T-helper 9 cell (primary cell): ENCODE measurements at places on chromosomes 3 and 15.

GRCh38 chr3:183106635-183107034 is 7.3 kb upstream of the MCCC1 start:
- no peak for DNase-seq

GRCh38 chr3:13951184-13951583 is 71.3 kb upstream of the WNT7A start:
- DNase-seq: no peak

- DNase-seq: no peak
Observed at GRCh38 chr3:172550347-172550943, 27.2 kb upstream of the TNFSF10 start.

- no peak for DNase-seq
Observed at GRCh38 chr15:101477851-101478362, 11.6 kb downstream of the PCSK6 start.

DNA sequence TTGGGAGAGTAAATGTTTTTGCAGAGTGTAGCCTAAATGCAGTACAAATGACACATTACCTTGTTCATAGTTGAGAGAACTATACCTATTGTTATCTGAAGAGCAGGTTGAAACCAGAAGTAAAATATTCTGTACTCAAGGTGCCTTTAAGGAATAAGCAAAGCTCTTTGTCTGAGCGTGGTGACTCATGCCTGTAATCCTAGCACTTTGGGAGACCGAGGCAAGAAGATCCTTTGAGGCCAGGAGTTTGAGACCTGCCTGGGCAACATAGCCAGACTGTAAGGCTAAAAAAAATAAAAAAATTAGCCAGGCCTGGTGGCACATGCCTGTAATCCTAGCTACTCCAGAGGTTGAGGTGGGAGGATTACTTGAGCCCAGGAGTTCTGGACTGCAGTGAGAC is 2.2 kb upstream of the RNF13 start:
- DNase-seq: no peak

DNA sequence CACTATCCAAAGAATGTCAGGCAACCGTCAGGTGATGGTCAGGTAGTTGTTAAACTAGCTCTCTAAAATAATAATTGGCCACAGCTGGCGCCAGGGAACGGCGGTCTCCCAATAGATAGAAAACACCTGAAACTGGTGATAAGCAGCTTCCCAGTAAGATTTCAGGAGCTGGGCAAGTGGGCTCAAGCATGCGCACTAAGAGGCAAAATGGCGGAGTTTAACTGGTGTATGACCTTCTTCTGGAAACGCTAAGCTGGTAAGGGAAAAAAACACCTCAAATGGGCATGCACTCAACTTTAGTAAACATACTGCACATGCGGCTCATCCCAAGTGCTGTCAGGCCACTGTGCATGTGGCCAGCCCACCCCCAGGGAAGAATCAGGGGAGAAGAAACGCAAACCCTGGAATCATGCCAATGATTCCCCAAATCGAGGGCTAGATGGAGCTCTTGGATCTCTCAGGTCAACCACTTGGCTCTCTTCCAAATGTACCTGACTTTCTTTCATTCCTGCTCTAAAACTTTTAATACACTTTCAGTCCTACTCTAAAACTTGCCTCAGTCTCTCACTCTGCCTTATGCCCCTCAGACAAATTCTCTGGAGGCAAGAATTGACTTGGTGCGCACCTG is 195.0 kb downstream of the ZNF621 start:
- no peak for DNase-seq

GRCh38 chr3:159971311-159971710 is 17.3 kb upstream of the IL12A start:
- no peak for DNase-seq

- no peak for DNase-seq
Observed at GRCh38 chr3:71166339-71167240, 416.9 kb downstream of the FOXP1 start.

- no peak for DNase-seq
Observed at GRCh38 chr3:30943206-30943605, 48.7 kb upstream of the GADL1 start.

- no peak for DNase-seq
Observed at GRCh38 chr15:99850517-99850916, 117.3 kb upstream of the LYSMD4 start.

GRCh38 chr3:12750223-12750622 is 8.8 kb downstream of the TMEM40 start:
- DNase-seq: no peak

DNA sequence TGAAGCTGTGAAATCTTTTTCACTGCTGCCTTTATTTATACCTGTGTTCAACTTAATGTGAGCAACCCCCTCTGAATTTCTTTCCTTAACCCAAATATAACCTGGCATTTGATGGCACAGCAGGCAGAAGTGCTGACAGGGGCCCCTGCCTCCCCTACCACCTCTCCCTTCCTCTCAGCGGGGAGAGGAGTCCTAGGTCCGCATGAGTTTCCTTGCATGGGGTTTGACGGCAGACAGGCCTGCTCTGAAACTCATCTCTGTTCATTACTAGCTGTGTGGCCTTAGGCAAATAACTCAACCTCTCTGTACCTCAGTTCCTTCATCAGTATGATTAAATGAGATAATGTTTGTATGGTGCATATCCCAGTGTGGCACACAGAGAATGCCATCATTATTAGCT is 79.7 kb downstream of the SEC22A start:
- no peak for DNase-seq

DNA sequence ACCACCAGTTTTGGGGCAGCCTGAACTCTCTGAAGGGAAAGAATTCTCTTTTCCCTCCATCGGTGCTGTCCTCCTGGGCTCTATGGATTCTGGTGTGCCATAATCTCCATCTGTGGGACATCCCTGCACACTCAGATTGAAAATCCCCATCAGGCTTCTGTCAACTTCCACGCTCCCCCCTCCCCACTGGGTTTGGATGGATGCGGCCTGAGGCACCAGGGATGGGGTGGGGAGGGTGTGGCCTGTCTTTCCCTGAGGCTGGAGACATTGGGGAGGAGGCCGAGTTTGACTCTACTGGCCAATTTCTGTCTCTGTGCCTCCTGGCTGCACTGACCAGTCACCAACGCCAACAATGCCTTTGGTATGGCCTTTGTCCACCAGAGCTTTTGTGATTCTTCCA is 16.3 kb upstream of the FBLN2 start:
- no peak for DNase-seq

DNA sequence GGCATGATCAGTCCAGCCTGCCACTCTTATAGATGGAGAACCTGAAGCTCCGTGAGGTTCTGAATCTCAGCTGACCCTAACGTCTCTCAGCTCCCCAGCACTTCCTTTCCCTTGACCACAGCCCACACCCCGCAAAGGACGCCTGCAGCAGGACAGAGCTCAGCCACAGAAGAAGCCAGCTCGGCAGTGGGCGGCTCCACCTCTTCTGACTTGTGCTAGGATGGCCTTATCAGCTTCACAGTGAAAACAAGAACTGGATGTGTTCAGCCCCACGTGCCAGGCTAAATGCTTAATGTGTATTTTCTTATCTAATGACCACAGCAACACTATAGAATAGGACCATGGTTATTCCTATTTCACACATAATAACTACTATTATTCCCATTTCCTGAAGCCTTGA is 127.6 kb downstream of the ARNT2 start:
- DNase-seq: no peak

DNA sequence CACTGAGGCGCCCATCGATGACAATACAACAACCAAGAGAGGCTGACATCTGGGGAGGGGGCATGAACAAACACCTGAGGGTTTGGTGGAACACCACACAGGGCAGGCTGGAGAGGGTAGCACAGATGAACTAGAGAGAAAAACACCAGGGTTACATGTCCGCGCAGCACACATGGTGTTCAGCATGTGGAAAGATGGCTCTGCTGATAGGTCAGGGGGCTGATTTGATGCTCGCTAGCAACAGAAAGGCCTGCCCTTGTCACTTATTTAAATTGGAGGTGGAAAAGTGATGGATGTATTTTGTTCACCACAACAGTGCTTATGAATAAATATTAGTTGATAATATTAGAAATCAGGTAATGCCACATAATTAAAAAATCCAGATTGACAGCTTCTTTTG is 67.5 kb downstream of the FRMD4B start:
- no peak for DNase-seq

DNA sequence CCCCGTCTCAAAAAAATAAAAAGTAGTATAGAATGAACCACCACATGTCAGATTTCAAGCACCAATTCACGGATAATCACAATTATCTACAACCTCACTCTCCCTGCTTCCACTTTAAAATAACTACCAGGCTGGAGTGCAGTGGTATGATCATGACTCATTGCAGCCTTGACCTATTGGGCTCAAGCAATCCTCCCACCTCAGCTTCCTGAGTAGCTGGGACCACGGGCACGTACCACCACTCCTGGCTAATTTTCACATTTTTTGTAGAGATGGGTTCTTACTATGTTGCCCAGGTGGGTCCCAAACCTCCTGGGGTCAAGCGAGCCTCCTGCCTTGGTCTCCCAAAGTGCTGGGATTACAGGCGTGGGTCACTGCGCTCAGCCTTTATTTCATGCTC is 38.1 kb upstream of the LDHAL6B start:
- DNase-seq: no peak

DNA sequence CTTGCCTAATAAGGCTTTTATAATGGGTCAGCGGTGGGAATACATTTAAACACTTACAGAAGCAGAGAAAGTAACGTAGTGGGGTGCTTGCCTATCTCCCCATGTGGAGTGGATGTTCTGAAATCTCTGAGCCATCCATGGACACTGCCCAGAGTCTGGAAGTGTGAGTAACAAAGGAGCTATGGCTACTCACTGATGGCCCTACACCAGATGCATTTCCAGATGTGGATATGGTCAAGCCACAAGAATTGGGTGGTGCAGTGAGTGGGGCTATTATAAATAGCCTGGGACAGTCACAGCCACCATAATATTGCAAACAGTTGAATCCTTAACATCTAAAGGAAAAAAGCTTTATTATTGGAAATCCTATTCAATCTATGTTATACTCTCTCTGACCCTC is 96.6 kb downstream of the CGNL1 start:
- DNase-seq: no peak

DNA sequence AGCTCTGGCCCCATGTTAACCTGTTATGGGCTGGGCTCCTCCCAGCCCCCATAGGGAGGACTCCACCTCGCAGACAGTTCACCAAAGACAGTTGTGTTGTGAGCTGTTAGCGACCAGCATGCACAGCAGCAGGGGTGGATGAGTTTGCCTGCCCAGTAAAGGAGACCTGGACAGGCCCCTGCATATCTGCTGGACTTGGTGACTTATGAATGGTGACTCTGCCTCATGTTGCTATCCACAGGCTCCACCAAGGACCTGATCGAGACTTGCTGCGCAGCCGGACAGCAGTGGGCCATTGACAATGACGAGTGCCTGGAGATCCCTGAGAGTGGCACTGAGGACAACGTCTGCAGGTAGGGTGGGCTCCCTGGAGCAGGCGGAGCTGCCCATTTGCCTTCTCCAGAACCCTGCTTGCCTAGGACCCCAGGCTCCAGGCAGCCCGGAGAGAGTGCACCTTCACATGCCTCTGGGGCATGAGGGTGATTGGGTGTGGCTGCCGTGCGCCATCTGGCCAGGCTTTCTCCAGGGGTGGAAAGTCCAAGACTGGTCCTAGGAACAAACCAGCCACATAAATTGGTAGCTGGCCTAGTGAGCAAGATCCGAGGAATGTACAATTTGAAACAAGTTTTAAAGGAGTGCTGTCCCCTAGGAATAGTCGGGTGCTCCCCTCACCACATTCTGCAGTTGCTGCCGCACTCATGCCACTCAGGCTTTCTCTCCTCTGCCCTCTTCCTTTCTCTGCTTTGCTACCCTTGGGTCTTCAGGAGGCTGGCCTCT is 59.1 kb downstream of the FBLN2 start:
- DNase-seq: no peak
